ENCODE measurements at places on chromosomes 1 and 21. TPM values are rescaled to one million over a fixed set of nuclear protein-coding genes. Genes with fewer than 3 reads are reported as not detected.

Gene KCNC4
- 16.0 TPM for total RNA-seq

Gene LCE1D
- not detected for total RNA-seq

- no peaks in the 10 kb centered on the region for H3K36me3 ChIP-seq
- no peak overlapping the region for H3K27ac ChIP-seq
- DNase-seq: no peak
- H3K4me1 ChIP-seq: peaks cover 3% of the 10 kb centered on the region
- H3K4me3 ChIP-seq: no peak overlapping the region
- no peaks in the 10 kb centered on the region for H3K27me3 ChIP-seq
These were observed 12.0 kb downstream of the ZFYVE9 start for GRCh38 chr1:52153898-52154297.

DNA sequence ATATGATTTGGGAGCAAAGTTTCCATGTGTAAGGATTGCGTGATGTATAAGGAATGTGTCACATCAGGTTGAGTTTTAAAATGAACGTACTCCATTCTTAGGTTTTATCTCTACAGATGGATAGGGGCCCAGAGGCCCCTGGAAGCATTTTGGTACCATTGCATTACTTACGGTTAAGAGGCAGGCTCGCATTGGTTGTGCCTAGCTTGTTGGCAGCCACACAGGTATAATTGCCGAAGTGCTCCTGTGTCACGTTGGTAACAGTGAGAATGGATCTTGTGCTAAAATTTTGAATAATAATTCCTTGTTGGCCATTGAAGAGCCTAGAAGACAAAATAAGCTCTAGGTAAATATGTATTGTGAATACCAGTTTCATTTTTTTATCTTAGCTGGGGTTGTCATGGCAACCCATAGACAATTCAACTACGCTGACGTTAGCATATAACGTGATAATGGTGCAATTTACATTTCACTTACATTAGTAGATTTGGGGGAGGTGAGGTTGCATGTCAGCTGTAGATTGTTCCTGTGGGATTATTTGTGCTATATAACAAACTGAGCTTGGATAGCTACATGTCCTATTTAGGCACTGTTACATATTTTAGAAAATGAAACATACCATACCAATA, 511.9 kb upstream of the ZRANB2 start:
- H3K36me3 ChIP-seq: no peaks in the 10 kb centered on the region
- no peak overlapping the region for H3K27ac ChIP-seq
- DNase-seq: no peak
- no peaks in the 10 kb centered on the region for H3K4me1 ChIP-seq
- H3K27me3 ChIP-seq: no peaks in the 10 kb centered on the region

DNA sequence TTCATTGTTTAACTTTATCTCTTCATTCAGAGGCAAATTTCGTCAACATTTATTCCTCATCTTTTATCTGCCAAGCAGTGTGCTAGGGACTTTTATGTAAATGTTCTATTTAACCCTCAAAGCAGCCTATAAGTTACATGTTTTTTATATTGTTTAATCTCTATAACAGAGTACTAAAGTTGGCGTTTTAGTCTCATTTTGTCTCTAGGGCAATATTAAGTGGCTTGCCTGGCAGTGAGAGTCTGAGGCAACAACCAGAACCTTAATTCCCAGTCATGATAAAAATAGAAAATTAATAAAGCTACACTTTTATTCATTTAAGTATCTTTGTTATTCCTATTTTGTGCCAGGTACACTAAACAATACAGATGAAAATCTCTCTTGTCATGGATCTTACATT, 994.3 kb upstream of the ADGRL2 start:
- H3K4me3 ChIP-seq: no peak overlapping the region
- H3K4me1 ChIP-seq: no peaks in the 10 kb centered on the region
- H3K36me3 ChIP-seq: no peaks in the 10 kb centered on the region
- no peak overlapping the region for H3K27ac ChIP-seq
- DNase-seq: no peak

DNA sequence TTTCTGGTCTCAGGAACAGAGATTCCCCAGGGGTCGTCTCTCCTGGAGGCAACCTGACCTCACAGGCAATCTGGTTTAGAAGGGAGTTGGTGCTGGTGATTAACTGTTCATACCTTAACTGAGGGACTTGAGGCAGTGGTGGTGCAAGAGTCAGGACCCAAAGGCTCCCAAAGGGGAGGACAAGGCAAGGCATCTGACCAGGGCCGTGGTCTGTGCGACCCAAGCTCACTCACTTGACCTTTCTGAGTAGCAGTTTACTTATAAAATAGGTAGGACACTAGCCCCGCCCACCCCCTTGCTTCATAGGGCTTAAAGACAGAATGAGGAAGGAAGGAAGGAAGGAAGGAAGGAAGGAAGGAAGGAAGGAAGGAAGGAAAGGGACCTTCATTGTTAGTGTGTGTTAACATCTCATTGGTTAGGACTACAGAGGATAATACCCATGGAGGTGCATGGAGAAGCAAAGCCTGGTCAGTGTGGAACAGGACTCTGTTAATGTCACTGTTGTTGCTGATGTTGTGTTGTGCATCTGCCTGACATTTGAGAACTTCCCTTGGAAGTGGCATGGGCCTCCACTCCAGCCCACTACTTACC, 4.6 kb upstream of the KCNA2 start:
- peaks cover 84% of the 10 kb centered on the region for H3K27me3 ChIP-seq
- DNase-seq: no peak
- no peaks in the 10 kb centered on the region for H3K36me3 ChIP-seq
- H3K4me3 ChIP-seq: no peak overlapping the region

GRCh38 chr1:121517586-121518230, 332.9 kb downstream of the SRGAP2C start:
- no peak for DNase-seq
- peaks cover 24% of the 10 kb centered on the region for H3K4me1 ChIP-seq
- no peak overlapping the region for H3K4me3 ChIP-seq
- no peak overlapping the region for H3K27ac ChIP-seq

GRCh38 chr1:231720652-231721325, 94.2 kb downstream of the DISC1 start:
- no peak overlapping the region for H3K4me3 ChIP-seq
- no peaks in the 10 kb centered on the region for H3K36me3 ChIP-seq
- no peak overlapping the region for H3K27ac ChIP-seq
- no peaks in the 10 kb centered on the region for H3K4me1 ChIP-seq
- H3K27me3 ChIP-seq: no peaks in the 10 kb centered on the region

- no peak overlapping the region for H3K4me3 ChIP-seq
- H3K36me3 ChIP-seq: no peaks in the 10 kb centered on the region
- DNase-seq: no peak
- H3K27ac ChIP-seq: no peak overlapping the region
- no peaks in the 10 kb centered on the region for H3K27me3 ChIP-seq
- no peaks in the 10 kb centered on the region for H3K4me1 ChIP-seq
These were observed 33.2 kb upstream of the PDE4B start for GRCh38 chr1:65759516-65759915.

- no peak for DNase-seq
- H3K27me3 ChIP-seq: no peaks in the 10 kb centered on the region
- H3K4me1 ChIP-seq: no peaks in the 10 kb centered on the region
These were observed 29.4 kb downstream of the KAZN start for GRCh38 chr1:14627608-14628489.

- H3K27me3 ChIP-seq: no peaks in the 10 kb centered on the region
- no peak overlapping the region for H3K27ac ChIP-seq
- H3K4me3 ChIP-seq: no peak overlapping the region
- H3K4me1 ChIP-seq: no peaks in the 10 kb centered on the region
- H3K36me3 ChIP-seq: no peaks in the 10 kb centered on the region
These were observed 617.1 kb upstream of the PTBP2 start for GRCh38 chr1:96104506-96104905.

DNA sequence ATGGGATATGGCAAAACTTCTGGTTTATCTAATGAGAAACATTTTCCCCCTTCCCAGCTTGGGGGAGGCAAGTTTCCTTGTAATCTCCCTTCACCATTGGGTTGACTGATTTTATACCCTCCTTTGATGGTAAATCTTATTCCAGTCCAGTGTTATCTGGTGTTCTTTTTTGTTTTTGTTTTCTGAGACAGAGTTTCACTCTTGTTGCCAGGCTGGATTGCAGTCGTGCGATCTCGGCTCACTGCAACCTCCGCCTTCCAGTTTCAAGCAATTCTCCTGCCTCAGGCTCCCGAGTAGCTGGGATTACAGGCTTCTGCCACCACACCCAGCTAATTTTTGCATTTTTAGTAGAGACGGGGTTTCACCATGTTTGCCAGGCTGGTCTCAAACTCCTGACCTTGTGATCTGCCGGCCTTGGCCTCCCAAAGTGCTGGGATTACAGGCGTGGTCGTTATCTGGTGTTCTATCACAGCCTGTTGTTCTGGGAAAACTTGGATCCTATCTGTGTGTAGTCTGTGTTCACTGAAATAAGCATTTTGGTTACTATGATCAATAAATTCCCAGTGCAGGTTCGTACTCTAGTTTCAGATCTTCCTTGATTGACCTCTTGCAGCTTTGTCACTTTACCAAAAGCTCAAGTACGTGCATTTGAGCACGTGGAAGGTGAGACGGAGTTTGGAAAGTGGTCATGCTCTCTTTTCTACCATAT, 281.1 kb downstream of the NCAM2 start:
- no peak overlapping the region for H3K27ac ChIP-seq
- H3K27me3 ChIP-seq: no peaks in the 10 kb centered on the region
- no peaks in the 10 kb centered on the region for H3K4me1 ChIP-seq
- no peak for DNase-seq

DNA sequence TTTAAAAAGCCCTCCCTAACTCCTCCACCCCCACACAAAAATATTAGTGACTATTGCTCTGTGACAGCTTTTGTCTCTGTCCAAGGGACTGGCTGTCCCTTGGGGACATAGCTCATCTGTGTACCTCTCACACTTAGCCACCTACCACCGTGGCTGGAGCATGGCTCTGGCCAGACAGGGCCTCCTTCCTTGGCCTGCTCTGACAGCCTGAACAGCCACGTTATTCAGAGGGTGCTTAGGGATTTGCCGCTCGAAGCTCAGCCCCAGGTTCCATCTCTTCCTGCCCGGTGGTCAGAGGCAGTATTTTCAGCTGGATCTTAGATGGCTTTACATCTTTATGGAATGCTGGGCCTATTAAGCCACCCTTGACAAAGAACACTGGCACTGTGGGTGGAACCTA, 6.1 kb upstream of the CELSR2 start:
- no peak overlapping the region for H3K4me3 ChIP-seq
- H3K4me1 ChIP-seq: peaks cover 7% of the 10 kb centered on the region
- H3K36me3 ChIP-seq: peaks cover 47% of the 10 kb centered on the region
- peaks cover 26% of the 10 kb centered on the region for H3K27me3 ChIP-seq

DNA sequence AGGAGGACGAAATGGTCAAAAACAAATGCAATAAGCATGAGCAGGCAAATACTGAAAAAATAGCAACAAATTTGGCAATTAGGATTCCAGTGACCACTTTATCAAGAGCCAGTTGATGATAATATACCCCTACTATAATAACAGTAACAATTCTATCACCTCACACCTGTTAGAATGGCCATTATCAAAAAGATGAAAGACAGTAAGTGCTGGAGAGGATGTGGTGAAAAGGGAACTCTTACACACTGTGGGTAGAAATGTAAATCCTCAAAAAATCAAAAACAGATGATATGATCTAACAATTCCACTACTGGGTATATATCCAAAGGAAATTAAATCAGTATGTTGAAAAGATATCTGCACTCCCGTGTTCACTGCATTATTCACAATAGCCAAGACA, 114.3 kb upstream of the GFI1 start:
- no peak overlapping the region for H3K27ac ChIP-seq
- no peaks in the 10 kb centered on the region for H3K27me3 ChIP-seq
- H3K4me1 ChIP-seq: no peaks in the 10 kb centered on the region
- DNase-seq: no peak
